DMS79 (cell line): ENCODE measurements at places on chromosomes 5 and 9.
A peak's percentile ranks its signal among the peaks of the same experiment; 100 is the strongest.

DNA sequence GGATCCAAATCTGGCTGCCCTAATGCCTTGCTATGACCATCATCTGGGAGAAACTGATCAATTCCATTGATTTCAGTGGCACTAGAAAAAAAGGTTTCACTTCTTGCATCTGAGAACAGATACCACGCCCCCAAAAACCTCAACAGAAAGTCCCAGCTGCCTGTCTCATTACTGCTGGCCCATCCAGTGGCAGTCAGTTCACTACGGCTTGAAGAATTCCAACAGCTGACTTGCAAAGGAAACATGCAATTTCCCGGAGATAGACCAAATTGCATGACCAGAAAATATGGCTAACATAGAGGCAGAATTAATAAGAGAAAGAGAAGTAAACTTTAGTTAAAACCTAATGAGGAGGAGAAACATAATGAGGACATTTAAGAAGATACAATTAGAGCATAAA lies 48.6 kb downstream of the UGCG start:
- no peak for DNase-seq

- no peak for DNase-seq
These were observed 245.4 kb upstream of the NREP start for GRCh38 chr5:112002376-112002775.

DNA sequence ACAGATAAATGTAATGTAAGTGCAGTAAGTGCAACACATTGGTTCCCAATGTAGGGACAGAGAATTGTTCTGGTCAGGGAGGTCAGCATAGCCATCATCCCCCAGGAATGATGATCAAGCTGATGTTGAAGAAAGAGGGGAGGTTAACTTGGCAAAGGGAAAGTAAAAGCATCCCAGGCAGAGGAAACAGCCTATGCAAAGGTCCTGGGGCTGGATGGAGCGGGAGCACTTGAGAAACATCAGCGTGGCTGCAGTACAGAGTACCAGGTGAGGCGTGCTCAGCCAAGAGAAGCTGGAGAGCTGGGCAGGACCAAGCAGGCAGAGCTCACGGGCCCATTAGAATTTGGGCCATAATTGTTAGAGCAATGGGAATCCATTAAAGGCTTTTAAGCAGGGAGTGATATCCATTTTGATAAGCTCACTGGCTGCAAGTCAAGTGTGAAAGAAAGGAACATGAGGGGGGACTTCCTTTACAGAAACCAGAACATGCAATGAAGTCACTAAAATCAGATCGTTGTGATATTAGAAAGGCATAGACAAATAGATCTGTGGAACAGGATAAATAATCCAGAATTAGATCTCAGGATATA lies 50.1 kb upstream of the HAND1 start:
- peak; percentile 55 for DNase-seq

DNA sequence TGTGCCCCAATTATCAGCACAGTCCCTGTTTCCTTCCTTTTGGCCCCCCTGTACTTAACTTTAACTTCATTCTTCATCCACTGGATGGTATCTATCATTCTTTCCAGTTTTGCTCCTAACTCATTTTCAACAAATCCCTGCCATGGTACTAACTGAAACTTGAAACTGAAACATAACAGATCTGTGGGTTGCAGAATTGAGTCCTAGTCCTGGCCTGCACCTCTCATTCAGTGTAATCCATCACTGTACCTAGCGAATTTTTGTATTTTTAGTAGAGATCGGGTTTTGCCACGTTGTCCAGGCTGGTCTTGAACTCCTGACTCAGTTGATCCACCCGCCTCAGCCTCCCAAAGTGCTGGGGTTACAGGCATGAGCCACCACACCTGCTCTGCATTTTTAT lies 15.3 kb upstream of the PIK3R1 start:
- DNase-seq, result no peak

GRCh38 chr9:123432331-123433236 lies 76.6 kb downstream of the CRB2 start:
- no peak for DNase-seq

DNA sequence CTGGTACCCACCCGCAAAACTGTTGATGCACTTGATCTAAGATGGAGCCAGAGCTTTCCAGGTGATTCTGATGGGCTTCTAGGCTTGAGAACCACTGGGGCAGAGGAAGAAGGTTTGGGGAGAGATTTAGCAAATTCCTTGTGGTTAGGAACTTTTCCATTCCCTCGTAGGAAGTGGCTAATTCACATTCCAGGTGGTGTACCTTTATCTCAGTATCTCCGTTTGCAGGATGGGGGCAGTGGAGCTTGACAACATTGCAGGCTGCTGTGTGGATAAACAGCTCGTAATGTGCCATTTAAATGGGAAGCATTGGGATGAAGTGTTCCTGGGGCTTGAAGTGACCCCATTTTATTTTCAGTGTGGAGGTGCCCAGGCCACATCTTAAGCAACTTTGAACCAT lies 172.9 kb upstream of the IL12B start:
- DNase-seq, result no peak

- no peak for DNase-seq
These were observed 455.8 kb upstream of the PTGER4 start for GRCh38 chr5:40223884-40224402.

DNA sequence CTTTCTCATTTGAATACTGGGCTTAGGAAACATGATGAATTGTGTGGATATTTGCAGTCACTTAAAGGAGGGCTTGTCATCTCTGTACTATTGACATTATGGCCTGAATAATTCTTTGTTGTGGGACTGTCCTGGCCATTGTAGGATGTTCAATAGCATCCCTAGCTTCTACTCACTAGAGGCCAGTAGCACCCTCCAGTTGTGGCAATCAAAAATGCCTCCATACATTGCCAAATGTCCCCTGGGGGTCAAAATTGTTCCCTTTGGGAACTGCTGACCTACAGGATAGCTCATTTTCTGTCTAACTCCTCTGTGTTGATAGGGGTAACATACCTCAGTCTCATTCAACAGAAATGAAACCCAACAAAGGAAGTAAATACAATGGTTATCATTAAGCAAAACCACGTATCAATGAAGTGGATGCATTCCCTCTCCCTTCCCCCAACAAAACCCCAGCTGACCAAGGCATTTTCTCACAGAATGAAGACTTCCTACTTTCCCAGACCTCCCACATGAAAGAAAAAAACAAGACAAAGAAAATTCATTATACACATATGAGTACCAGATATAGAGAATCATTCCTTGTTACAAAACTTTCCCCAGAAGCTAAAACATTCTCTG lies 18.1 kb downstream of the FYB1 start:
- DNase-seq, result no peak

GRCh38 chr9:121528642-121529041 lies 29.0 kb upstream of the GGTA1 start:
- no peak for DNase-seq

GRCh38 chr5:40410964-40411635 lies 268.6 kb upstream of the PTGER4 start:
- DNase-seq, result no peak

GRCh38 chr9:94577036-94577435 lies 16.6 kb downstream of the FBP2 start:
- no peak for DNase-seq

DNA sequence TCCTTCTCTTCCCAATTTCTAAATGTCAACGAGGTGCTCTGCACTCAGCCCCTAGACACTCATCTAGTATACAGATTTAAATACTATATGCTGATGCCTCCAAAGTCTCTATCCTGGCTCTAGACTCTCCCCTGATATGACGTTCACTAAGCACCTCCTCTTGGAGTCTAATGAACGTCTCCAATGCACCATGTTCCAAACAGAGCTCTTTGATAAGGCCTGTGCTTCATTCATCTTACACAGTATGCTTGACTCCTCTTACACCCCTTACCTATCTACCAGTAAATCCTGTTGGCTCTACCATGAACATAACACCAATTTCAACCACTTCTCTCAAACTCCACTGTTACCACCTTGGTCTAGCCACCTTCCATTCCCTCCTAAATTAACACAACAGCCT lies 25.7 kb downstream of the OXCT1 start:
- DNase-seq, result no peak

- DNase-seq, result no peak
These were observed 15.1 kb upstream of the TNFAIP8 start for GRCh38 chr5:119340597-119341218.

GRCh38 chr9:83327323-83327722 lies 210.9 kb downstream of the FRMD3 start:
- DNase-seq, result no peak

- no peak for DNase-seq
These were observed 357.5 kb downstream of the SH3GL2 start for GRCh38 chr9:17936365-17936764.

GRCh38 chr5:137101544-137101943 lies 397.6 kb downstream of the SPOCK1 start:
- no peak for DNase-seq

DNA sequence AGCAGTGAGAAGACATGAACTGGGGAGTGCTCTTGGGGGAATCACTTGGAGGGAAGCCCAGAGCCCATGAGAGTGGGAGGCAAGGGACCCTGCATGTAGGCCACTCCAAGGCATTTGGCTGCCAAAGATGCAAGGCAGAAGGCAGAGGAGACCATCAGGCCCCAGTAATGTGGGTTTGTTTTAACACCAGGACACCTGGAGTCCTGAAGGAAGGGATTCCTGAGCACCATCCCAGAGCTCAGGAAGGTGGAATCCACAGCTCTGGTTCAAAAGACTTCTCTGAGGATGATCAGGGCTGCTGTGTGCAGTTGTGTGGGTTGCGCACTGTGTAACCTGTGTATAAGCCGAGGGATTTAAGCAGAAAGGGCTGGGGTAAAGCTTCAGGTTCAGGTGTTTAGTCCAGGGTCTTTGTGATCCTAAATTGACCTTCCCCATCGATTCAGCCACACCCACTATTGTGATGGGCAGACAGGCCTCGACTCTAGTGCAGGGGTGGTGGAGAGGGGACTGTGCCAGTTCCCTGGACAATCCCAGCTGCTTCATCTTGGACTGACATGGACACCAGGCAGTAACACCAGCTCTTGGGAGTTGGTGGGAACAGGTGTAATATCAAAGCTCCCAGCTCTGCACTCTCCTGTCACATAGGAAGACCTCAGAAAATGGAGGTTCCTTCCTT lies 11.0 kb downstream of the B4GALT7 start:
- DNase-seq, result no peak

DNA sequence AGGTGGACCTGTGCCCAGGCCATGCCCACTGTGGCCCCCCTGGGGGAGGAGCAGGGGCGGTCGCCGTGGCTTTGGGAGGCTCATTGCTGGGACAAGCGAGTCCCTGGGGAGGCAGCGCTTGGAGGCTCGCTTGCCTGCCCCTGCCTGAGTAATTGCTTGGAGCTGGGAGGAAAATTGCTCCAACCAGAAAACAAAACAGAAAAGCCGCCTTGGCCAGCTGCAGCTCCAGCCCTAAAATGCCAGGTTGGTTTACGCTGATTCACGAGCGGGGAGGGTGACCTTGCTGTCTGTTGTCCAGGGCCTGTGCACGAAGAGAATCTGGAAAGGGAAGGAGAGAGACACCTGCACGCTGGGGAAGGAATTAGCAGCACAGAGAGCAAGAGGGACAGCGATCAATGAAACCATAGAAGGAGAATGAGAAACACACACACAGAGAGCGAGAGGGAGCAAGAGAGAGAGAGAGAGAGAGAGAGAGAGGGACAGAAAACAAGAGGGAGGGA lies 25.3 kb downstream of the NTNG2 start:
- DNase-seq, result no peak

DNA sequence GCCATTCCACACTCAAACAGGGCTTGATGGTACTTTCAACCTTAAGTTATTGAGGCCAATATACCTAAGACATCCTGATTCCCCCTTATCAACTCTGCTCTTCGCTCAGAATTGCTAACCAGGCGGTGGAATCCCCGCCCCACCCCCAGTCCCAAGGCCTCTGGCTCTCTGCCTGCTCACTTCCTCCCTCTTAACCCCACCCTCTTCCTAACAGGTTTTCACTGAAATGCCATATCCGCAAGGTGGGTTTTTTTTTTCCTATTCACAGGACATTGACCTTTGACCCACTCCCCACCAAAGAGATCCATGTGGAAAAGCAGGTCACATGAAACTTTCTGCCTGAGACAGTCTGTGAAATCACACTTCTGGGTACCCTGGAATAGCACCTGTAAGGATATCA lies 66.6 kb upstream of the IFNK start:
- DNase-seq, result no peak

- no peak for DNase-seq
These were observed 15.4 kb upstream of the KLF9 start for GRCh38 chr9:70429899-70430298.

- no peak for DNase-seq
These were observed 246.3 kb downstream of the IRX2 start for GRCh38 chr5:2505217-2505616.

GRCh38 chr5:174910245-174910737 lies 185.9 kb downstream of the MSX2 start:
- DNase-seq, result no peak

GRCh38 chr5:158007336-158007735 lies 148.4 kb upstream of the CLINT1 start:
- DNase-seq, result no peak

DNA sequence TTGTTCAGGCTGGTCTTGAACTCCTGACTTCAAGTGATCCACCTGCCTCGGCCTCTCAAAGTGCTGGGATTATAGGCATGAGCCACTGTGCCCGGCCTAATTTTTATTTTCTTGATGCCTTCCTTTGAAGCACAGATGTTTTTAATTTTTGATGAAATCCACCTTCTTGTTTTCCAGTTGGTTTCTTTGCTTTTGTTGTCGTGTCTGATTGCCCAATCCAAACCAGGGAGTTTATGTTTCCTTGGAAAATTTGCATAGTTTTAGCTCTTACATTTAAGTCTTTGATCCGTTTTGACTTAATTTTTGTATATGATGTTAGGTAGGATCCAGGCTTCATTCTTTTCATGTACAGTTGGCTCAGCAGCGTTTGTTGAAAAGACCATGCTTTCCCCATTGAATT lies 15.2 kb downstream of the EHMT1 start:
- no peak for DNase-seq

- DNase-seq, result no peak
These were observed 41.1 kb downstream of the LAMC3 start for GRCh38 chr9:131049829-131050715.

DNA sequence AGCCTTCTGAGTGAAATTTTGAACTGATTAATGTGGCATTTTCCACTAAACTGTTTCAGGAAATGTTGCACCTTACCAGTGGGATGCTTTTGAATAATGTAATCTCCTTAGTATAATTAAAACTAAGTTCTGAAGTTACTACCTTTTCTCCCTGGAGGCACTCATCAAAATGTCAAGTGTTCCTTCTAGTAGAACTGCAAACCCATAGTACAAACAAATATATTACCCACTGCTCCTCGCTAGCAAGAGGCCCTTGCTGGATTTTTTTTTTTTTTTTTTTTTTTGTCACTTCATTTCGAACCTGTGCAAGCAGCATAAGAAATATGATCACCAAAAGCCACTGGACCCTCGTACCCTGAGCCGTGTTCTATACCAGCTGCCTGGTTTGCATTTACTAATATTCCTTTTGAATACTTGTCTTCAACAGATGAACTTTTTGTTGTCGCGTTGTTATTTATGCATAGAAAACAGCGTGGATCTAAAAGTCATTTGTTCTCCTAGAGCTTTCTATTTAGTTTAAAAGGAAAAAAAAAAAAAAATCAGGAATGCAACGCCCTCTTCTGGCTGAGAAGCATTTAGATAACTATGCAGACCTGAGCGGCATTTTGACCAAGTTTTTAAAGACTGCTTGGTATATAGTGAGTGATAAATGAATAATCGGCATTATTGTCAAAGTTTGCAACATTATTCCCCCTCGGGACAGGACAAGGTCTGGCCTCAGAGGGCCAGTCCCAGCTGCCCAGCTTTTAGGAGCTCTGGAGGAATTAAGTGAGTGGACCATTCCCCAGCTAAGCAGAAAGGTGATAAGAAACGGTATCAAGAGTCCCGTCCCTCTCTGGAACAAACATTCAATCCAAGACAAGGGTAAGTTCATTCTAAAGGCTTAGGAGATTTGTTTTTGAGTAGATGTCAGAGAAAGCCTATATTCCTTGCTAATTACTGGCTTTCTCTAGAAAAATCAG lies 162.5 kb upstream of the KIF2A start:
- no peak for DNase-seq
